ENCODE measurements at places on chromosomes 16 and 17. TPM values are rescaled to one million over a fixed set of nuclear protein-coding genes. Genes with fewer than 3 reads are reported as not detected.

TMEM114 gene
- total RNA-seq: not detected

MARF1 gene
- 64.5 TPM for total RNA-seq

ZNF19 gene
- total RNA-seq: 12.2 TPM

FBRS gene
- 26.0 TPM for total RNA-seq

CD300LF gene
- not detected for total RNA-seq

SIRT7 gene
- total RNA-seq: 15.3 TPM

TMC7 gene
- 3.4 TPM for total RNA-seq

SOX9 gene
- 27.9 TPM for total RNA-seq

DNASE1L2 gene
- total RNA-seq: 7.5 TPM

NPIPA3 gene
- 3.8 TPM for total RNA-seq

NLRC3 gene
- total RNA-seq: 0.94 TPM

CRLF3 gene
- total RNA-seq: 12.8 TPM

MAPT gene
- 215 TPM for total RNA-seq

EFCAB5 gene
- total RNA-seq: 4.1 TPM

STX4 gene
- total RNA-seq: 26.3 TPM

ATP2A1 gene
- 0.63 TPM for total RNA-seq

FADS6 gene
- total RNA-seq: not detected

KCNH6 gene
- not detected for total RNA-seq

ZPBP2 gene
- not detected for total RNA-seq

GRAPL gene
- 5.0 TPM for total RNA-seq

CES2 gene
- total RNA-seq: 40.1 TPM

CES5A gene
- total RNA-seq: 1.3 TPM

HBA1 gene
- total RNA-seq: 263 TPM

MT1A gene
- not detected for total RNA-seq

BRICD5 gene
- 8.5 TPM for total RNA-seq

CD7 gene
- total RNA-seq: not detected

SOCS1 gene
- 0.63 TPM for total RNA-seq

VMO1 gene
- not detected for total RNA-seq

WFIKKN1 gene
- 1.3 TPM for total RNA-seq

CCL13 gene
- not detected for total RNA-seq

SLC16A13 gene
- total RNA-seq: 0.31 TPM

SECTM1 gene
- not detected for total RNA-seq

MAF gene
- total RNA-seq: 21.6 TPM

GPR139 gene
- total RNA-seq: 3.4 TPM

KRT13 gene
- total RNA-seq: not detected

SLC13A2 gene
- not detected for total RNA-seq

CIBAR2 gene
- total RNA-seq: not detected

PRR35 gene
- total RNA-seq: not detected

GPRC5C gene
- 5.6 TPM for total RNA-seq

SYCE1L gene
- total RNA-seq: 2.8 TPM

CHD3 gene
- 496 TPM for total RNA-seq

SLFN14 gene
- 0.31 TPM for total RNA-seq

TBC1D24 gene
- total RNA-seq: 31.3 TPM

DLX4 gene
- total RNA-seq: not detected

YBX2 gene
- total RNA-seq: 2.5 TPM

TAT gene
- total RNA-seq: not detected

ABCC12 gene
- 1.3 TPM for total RNA-seq

IL21R gene
- total RNA-seq: not detected

HOXB5 gene
- total RNA-seq: not detected

KRTAP3-1 gene
- not detected for total RNA-seq

PPL gene
- 0.94 TPM for total RNA-seq

ESRP2 gene
- not detected for total RNA-seq

HES7 gene
- 1.9 TPM for total RNA-seq

RCVRN gene
- total RNA-seq: 0.31 TPM
